Endothelial cell (in vitro differentiated cells): ENCODE measurements at places on chromosomes 2 and 18.

- DNase-seq, result peak; percentile 64
Observed at GRCh38 chr18:31101183-31102024, 817 bp downstream of the DSC2 start.

DNA sequence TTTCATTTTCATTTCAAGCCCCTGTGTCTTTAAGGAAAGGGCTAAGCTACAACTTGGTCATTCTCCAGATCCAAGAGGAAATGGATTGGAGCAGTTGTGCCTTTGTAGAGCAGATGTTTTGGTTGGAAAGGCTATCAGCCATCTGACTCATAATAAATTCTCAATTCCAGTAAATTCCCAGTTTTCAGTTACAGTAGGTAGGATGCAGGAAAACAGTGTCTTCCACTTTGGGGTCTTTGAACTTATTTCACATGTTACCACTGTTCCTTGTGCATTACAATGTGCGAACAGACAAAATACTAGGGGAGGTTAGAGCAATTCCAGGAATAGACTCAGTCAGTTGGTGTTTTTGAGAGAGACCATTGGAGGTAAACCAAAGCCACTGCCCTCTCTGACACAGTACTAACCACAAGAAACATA is 211.9 kb downstream of the BABAM2 start:
- DNase-seq, result no peak

GRCh38 chr2:172586245-172586891 is 30.5 kb downstream of the PDK1 start:
- no peak for DNase-seq

DNA sequence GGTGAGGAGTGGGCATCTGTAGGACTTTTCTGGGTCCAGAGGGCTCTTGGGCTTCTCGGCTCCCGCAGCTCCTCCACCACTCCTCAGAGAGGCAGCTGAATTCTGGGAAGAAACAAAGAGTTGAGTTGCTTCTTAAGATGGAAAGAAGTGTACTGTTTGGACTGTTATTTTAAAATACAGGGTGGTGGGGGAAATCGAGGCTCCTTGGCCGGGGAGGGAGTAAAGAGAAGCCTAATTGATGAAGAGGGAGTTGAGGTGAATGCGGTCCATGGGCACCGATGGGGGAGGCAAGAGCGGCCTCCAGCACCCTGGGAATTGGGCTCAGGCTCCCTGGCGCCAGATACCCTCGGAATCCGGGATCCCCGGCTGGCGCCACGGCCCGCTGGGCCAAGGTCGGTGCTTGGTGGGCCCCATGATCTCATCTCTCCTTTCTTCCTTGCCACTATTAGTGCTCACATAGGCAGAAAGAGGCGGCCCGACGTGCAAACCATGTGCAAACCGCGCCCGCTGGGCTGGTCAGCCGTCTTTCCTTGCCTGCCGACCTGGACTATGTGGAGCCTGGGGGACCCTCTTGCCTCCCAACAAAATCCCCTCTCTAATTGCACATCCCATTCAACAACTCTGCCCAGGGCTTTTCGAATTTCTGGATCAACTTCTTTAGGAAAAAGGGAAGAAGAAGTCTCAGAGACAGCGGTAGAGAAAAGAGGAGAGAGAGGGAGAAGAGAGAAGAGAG is 604 bp upstream of the SIX3 start:
- no peak for DNase-seq

DNA sequence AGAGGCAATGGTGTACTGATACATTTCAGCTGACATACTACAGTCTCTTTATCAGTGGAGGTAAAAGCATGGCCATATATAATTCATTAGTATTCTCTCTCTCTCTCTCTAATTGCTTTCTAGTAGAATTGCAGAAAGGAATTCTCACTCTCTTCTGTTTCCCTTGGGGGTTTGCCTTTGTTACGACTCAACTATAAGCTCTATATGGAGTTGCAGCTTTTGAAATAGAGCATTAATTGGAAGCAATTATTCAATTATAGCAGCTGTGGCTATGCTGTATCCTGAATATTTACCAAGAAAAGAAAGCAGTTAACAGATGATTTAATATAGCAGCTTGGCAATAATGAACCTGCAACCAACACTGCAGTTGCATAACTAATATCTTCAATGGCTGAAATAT is 132.7 kb upstream of the STON1 start:
- no peak for DNase-seq

- no peak for DNase-seq
Observed at GRCh38 chr2:40652155-40652554, 200.3 kb upstream of the SLC8A1 start.

DNA sequence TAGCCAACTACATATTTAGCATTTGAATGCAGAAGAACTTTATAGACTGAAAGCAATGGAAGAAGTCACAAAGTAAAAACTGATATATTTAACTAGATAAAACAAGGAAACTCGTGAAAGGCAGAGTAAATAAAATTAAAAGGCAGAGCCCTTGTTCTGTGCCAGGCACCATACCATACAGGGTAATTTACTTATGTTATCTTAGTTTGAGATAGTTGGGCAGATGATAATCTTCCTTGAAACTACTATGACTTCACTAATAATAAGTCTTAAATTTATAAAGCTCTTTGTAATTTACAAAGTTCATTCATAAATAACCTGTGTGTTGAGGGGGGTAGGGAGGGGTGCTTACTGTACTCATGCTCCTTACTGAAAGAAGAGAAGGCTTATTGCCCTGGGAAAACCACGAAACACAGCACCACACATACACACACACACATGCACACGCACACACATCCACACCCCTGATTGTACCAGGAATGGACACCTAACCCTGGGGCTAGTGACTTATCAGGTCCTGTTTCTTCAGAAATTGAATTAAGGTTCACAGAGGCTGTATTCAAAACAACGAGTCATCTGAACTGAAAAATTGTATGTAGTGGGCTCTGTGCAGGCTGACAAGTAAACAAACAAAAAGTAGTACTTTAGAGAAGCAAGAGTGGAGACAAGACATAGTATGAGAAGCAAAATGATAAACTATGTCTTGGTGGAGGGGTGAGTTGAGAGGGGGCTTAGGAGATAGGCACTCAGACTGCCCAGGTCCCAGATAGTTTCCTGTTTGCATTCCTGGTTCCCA is 38.1 kb downstream of the AGFG1 start:
- DNase-seq, result no peak

- DNase-seq, result no peak
Observed at GRCh38 chr2:236239276-236240065, 24.7 kb downstream of the ASB18 start.

DNA sequence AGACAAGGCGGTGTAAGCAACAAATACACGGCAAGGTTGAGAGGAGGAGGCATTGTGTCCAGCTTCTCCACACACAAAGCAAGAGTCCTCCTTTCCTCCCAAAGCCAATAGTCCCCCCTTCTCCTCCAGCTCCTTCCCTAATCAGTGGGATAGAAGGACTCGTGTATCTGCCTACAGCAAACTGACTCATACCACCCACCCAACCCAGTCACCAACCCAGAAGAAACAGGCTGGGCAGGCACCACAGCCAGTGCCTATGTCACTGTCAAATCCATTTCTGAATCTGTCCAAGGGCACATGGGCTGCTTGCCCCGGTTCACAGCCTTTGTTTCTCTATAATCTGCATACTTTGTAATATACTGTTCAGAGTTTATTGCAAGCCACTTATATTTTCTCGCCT is 19.2 kb upstream of the NMS start:
- DNase-seq, result no peak

- no peak for DNase-seq
Observed at GRCh38 chr2:235569837-235570236, 76.0 kb downstream of the AGAP1 start.

- no peak for DNase-seq
Observed at GRCh38 chr2:54015798-54016699, 45.3 kb upstream of the PSME4 start.

DNA sequence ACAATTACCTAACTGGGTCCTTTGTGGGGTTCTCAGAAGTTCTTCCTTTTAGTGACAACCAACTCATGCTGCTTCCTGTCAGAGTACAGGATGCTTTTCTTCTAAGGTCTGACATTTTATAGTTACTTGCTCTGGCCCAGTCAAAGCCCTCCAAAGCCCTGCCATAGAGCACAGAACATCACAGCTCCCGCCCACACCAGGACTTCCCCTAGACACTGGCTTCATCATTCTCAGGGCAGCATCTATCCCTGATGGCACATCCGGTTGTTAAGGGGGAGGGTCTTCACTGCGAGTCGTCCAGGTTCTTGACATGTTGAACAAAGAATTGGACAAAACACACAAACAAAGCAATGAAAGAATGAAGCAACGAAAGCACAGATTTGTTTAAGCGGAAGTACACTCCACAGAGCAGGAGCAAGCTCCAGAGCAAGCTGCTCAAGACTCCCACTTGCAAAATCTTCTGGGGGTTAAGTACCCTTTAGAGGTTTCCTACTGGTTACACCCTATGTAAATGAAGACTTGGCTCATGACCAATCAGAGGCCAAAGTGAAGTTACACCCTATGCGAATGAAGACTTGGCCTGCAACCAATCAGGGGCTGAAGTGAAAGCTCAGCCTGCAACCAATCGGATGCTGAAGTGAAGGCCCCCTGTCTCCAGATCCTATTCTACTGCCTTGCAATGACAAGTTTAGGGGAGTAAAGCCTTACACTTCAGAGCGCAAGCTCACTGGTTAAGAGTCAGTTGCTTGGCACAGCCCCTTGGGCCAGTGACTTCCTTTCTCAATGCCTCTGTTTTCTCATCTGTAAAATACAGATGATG is 79.0 kb downstream of the HDAC4 start:
- DNase-seq, result no peak

DNA sequence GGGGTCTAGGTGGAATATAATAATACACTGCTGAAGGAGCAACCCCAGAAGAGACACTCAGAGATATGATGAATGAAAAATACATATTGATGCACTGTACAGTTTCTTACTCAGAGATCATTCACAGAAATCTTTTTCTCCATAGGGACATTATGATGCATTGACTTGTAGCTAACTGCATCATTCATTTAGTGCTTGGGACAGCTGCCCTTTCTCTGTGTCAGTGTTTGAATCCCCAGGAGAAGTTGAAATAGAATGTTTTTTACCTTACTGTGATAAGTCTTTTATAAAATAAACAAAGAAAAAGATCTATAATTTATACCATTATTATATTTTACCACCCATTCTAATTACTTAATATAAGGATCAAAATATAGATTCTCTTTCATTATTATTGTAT is 91.7 kb upstream of the DSEL start:
- DNase-seq, result no peak

DNA sequence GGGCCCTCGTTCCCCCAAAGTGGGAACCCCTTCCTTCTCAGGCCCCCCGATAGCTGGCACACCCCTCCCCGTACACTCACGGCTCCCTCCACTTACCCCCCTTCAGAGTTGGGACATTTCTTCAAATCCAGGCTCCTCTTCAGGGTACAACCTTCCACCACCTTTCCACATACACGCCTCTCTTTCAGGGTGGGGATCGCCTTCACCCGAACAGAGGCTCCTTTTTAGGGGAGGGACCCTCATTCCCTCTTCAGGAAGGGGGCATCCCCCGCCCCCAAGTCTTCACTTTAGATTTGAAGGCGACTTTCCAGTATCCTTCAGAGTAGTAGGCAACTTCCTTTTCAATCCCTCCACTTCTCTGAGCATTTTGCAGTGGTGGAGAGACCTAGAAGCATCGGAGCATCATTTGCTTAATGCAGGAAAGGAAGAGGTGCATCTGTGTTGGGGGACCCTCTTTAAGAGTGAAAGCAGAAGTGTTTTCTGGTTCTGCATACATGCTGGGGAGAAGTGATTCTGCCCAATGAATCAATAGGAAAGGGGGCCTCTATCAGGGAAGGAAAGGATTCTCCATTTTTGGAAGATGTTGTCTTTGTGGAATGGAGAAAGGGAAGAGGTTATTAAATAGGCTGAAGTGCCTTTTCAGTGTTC is 845 bp downstream of the EML4 start:
- peak; percentile 4 for DNase-seq

- no peak for DNase-seq
Observed at GRCh38 chr2:86254576-86255538, 55.6 kb downstream of the MRPL35 start.

- DNase-seq, result no peak
Observed at GRCh38 chr18:75309564-75309963, 99.0 kb downstream of the TSHZ1 start.

GRCh38 chr18:2430191-2430590 is 141.1 kb downstream of the METTL4 start:
- DNase-seq, result no peak

- no peak for DNase-seq
Observed at GRCh38 chr2:147049957-147050356, 794.9 kb upstream of the ACVR2A start.

- DNase-seq, result no peak
Observed at GRCh38 chr2:72676341-72677025, 149.3 kb downstream of the EXOC6B start.

DNA sequence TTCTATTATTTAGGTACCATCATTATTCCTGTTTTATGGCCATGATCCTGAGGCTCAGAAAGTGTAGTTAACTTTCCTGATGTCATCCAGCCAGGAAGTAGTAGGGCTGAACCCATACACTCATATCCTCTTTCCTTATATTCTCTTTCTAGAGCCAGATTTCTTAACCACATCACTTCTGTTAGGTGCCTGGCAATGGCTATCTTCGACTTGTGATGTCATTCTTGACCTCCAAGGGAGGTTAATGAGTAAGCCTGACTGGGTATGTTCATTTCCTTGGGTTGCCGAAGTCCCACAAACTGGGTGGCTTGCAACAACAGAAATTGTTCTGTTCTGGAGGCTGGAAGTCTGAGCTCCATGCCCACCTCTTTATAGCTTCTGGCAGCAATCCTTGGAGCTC is 43.4 kb downstream of the ITGB6 start:
- DNase-seq, result no peak

DNA sequence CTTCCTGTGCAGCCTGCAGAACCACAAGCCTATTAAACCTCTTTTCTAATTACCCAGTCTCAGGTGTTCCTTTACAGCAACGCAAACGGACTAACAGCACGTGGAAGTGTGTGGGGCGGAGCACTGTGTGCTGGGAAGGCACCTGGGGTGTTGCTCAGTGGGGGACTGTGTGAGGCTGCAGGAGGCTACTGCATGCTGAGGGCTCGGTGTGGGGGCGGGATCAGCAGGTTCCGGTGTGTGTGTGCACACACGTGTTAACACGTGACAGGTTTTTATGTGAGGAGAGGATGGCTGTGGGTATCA is 58.9 kb downstream of the ANKMY1 start:
- no peak for DNase-seq

DNA sequence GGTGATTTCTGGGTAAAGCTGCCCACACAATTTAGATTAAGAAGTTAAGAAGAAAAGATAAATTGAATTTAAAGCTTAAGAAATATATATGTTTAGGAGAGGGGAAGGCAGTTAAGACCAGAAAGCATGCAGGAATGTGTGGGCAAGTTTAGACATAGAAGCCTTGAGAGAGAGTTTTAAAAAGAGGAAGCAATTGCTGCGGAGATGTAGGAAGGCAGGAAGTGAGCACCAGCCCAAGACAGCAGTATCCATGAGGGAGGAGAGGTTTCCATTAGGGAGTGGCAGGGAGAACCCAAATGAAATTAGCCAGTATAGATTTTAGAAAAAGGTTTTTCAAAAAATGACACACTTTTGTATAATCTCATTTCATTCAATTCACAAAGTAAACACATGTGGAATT is 24.3 kb downstream of the DSC2 start:
- no peak for DNase-seq
